ENCODE measurements at places on chromosomes 1 and 21.

- no peak for DNase-seq
Observed at GRCh38 chr1:208012721-208013120, 101.8 kb upstream of the CD34 start.

DNA sequence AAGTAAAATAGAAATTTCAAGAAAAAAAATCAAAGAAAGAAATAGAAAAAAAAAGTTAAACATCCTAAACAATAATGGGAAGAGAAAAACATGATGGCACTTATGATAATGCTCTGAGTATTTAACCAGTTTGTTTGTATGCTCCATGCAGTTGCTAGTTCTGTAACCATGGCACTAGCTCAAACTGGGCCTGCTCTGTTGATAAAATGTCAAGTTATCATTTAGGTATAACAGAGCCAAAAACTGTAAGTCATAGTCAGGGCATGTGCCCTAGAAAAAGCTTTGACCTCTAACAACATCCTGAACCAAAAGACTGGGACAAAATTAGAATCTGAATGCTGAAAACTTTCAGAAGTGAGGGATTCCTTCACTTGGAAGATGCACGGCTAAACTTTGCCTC is 148.9 kb downstream of the KCNT2 start:
- no peak for DNase-seq

- no peak for DNase-seq
Observed at GRCh38 chr1:151819227-151819835, 12.3 kb downstream of the RORC start.

DNA sequence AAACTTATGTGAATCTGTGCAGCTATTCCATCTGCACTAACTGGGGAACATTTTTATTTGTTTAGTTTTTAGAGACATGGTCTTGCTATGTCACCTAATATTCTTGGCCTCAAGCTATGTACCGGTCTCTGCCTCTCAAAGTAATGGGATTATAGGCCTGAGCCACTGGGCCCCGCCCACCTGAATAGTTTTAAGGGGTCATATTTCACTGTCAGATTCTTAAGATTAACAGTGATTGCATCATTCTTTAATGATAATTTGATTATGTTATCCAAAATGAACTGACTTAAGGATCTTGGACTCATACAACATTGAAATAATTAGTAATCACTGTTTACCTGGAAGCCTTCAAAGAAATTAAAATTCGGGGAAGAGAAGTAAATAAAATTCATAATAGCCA is 12.6 kb upstream of the KLF18 start:
- no peak for DNase-seq

- no peak for DNase-seq
Observed at GRCh38 chr1:22418933-22419382, 32.7 kb upstream of the ZBTB40 start.

- no peak for DNase-seq
Observed at GRCh38 chr1:207857447-207857846, 53.5 kb downstream of the CD34 start.
